ENCODE measurements at places on chromosomes 12 and 14. TPM values are rescaled to one million over a fixed set of nuclear protein-coding genes. Genes with fewer than 3 reads are reported as not detected.

The LPAR5 gene
- total RNA-seq = 3.3 TPM

DNA sequence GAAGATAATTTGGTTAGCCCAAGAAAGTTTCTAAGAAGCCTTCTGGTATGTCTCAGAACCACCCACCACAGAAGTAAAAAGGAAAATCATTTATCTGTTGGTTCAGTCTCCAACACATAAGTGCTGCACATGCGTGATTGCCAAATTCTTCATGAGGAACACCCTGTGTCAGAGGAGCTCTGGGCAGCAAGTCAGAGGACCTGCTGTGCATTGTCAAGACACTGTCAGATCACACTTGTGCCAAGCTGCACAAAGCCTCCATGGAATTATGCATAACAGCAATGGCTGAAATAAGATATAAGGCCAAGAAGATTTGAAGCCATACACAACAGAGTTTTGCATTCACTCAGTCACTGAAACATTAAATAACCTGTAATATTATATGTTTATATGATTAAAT lies 1304.7 kb upstream of the FLRT2 start:
- no peak for DNase-seq

DNA sequence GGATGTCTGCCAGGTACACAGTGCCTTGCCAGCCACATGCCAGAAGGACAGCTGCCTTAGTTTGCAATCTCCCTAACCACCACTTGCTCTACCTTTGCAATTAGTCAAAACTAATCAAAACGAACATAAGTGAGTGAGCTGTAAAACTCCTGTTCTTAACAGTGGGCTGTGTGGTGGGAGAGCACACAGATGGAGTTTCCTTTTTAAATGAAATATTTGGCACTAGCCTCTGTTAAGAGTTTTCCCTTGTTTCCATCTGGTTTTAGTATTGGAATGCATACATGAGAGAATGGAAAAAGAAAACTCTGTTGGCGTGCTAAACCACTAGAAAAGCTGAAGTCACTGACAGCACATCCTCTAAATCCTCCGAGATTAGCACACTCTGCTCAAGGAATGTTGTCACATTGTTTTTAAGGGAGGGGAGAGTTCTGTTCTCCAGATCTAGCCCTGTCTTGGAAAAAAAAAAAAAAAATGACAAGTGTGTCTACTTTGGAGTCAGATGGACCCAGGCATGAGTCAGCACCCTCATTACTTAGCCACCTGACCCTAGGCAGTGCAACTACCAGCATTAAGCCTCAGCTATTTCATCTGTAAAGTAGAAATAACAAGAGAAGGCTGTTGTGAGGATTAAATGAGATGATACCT lies 83.9 kb downstream of the STXBP6 start:
- no peak for DNase-seq

DNA sequence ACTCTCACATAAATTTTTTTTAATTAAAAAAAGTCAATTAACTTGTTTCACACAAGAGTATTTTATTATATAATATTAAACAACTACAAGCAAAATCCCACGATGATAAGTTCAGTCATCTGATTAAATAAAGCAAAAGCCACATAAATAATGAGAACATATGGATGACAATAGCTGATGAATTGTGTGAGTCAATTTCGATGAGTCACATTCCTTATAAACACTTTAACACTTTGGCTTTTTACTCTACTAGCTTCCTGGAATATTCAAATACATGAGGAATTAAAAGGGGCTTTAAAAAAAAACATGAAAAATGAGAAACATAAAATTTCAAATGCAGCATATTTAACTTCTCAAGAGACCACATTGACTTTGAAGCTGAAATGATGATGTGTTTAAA lies 95.3 kb downstream of the BCAT1 start:
- DNase-seq = no peak

- no peak for DNase-seq
Observed at GRCh38 chr14:56659378-56659777, 79.8 kb downstream of the TMEM260 start.

- DNase-seq = no peak
Observed at GRCh38 chr12:33825442-33825841, 196.9 kb upstream of the ALG10 start.

Measured in activated CD4-positive, alpha-beta T cell treated with anti-CD3 and anti-CD28 coated beads, Interleukin-2, amount 10 ng/mL, durations not matched to agents 24 days and 14 days (primary cell).